ENCODE measurements at places on chromosomes 2 and 18.

DNA sequence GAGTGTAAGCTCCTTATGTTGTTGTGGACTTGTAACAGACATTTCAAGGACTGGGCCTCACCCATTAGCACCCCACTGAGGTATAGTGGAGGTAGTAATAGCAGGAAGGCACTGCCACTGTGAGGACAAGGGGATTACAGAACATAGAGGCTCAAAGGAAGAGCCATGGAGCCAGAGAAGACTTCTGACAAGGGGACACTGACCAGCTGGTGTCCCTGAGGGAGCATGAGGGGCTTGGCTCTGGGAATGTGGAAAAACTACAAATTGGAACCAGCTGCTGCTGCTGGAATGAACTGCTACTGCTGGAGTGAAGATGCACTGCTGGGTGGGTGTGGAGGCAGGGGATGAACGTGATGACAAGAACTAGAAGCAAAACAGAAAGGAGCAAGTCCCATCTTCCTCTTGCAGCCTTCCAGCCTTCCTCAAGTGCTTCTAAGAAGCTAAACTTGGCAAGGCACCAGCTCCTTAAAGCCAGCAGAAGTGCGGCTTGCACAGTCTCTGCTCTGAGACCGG, 167.3 kb upstream of the NOSTRIN start:
- DNase-seq = no peak

DNA sequence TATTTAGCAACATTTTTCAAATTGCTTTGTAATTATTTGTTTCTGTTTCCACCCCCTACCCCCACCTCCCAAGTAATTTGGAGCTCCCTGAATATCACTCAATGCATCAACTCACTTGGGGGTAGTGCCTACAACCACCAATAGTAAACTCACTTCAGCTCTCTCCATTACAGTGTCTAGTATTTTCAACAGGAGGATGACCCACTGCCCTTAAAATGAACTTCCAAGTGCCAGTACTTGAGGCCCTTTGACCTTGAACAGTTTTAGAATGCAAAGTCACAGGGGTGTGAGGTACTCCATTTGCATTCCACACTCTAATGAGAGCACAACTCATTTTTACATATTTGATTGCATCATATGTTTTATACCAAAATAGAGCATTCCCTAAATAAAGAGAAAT, 523.0 kb downstream of the ERBB4 start:
- no peak for DNase-seq

DNA sequence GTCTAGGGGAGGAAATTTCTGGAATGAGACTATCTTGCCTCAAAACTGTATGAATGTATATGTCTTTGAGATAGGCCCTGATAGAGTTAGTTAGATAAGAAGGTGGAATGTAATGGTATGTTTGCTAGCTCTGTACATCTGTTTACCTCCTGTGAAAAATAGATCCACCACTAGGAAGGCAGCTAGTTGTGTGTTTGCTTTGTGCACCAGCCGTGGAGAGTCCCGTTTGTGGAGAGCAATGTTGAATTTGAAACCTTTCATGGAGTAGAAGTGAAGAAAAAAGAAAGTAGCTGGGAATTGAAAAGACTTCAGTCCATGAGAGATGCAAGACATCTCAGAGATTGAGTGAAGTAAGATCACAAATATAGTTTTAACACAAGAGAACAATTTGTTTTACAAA, 25.4 kb downstream of the ASXL3 start:
- no peak for DNase-seq

GRCh38 chr2:218852911-218853667, 6.5 kb upstream of the WNT6 start:
- DNase-seq = peak; percentile 37

- no peak for DNase-seq
Measured at GRCh38 chr2:218043701-218044109, 25.3 kb upstream of the RUFY4 start.

DNA sequence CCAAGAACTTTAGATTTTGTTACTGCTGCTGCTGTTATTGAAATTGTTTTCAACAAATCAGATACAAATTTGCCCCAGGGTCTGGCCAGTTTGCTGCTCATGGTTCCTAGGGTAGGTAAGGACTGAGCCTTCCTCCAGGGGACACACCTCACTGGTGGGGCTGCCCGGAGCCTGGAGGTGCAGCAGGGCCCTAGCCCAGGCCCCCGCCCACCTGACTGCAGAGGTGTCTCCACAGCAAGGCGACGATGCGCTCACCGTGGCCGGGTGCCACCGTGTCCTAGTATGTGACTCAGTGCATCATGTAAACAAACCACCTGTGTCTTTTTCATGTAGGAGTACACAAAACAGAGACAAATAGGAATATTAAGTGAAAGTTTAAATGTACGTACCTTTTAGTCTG, 153.5 kb upstream of the TPO start:
- no peak for DNase-seq
